ENCODE measurements at places on chromosomes 2 and 18.

DNA sequence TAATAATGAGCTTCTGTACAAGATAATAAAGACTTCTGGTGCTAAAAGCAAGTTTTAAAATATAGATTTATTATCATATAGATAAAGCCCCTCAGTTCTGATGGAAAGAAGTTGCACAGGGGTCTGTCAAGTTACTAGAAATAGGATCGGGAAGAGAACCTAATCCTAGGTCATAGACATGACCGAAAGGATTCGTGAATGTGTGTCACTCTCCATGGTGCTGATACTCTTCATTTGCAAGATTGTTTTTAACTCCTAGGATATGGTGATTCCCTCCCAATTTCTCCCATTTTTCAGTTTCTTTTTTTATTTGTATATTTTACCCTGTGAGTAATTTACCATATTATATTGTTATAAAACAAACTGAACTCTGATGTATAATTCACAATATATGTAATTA lies 58.9 kb upstream of the CTNNA2 start:
- DNase-seq, result no peak

- no peak for DNase-seq
Observed at GRCh38 chr18:23936381-23936958, 78.1 kb upstream of the TTC39C start.

- no peak for DNase-seq
Observed at GRCh38 chr2:228707846-228708245, 526.4 kb upstream of the SPHKAP start.

DNA sequence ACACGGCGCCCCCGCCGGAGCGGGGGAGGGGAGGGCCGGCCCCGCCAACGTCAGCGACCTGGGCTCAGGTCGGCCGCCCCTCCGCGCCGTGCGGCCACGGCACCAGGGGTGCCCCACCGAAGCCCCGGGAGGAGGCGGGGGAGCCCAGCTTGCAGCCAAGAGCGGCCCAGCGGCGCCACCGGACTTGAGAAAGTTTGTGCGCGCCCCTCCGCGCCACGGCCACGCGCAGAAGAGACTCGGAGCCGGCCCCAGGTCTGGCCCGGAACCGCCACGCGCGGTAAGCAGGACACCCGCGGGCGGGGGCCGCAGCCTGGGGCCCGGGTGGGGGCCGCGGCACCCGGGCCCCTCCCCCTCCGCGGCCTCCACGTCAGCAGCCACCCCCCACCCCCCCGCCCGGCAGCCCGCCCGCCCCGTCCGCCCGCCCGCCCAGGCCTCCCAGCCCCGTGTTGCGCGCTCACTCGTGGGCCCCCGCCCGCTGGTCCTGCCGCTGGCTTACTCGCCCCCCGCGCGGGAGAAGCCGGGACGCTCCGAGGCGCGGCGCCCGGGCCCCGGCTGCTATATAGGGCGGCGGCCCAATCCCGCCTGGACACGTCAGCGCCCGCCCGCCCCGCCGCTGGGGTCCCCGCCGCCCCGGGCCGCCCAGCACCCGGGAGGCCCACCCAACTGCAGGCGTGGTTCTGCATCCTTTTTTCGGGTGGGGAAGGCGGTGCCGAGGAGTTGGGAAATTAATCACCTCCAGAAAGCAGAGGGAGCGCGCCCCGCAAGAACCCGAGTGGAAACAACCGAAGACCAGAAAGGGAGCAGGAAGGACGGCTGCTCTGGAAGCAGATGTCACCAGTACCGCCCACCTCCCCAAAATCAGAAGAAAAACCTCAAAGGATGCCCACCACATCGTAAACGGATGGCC lies 42.9 kb downstream of the HDLBP start:
- peak; percentile 85 for DNase-seq

GRCh38 chr2:200000444-200001163 lies 45.2 kb downstream of the MAIP1 start:
- no peak for DNase-seq

GRCh38 chr2:165470361-165470760 lies 863 bp downstream of the CSRNP3 start:
- no peak for DNase-seq

- DNase-seq, result peak; percentile 12
Observed at GRCh38 chr2:62928015-62928414, 122.6 kb upstream of the OTX1 start.

DNA sequence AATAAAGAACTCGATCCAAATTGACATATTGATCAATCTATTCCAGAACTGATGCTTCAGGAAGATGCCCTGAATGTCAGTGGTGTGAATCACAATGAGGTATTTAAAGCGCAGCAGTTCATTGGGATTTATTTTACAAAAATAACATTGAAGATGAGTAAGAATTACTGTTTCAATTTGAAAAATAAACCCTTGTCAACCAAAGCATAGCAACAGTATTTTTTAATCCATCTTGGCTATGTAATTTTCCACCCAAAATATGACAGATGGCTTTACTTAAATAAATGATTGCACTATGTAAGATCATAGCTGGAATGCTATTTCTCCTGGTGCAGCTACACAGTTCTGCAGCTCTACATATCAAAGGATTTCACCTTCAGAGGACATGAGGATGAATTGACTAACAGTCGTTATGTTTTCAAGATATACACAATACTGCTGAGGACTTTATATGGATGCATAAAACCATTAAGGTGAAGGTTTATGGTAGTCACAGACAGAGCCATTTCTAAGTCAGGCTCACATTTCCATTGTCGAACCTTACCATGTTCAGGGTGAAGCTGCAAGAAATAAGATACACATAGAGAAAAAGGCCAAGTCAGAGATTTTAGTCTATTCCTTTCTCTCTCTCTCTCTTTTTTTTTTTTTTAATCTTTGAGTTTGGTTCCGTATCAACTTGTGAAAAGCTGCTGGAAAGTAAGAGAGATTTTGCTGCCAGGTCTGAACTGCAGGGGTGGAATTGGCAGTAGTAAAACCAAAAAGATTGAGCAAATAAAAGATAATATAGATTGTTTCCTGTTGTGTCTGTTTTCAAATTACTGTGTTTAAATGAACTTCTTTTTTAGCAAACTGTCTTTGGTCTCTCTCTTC lies 398.0 kb upstream of the CDH20 start:
- DNase-seq, result no peak

DNA sequence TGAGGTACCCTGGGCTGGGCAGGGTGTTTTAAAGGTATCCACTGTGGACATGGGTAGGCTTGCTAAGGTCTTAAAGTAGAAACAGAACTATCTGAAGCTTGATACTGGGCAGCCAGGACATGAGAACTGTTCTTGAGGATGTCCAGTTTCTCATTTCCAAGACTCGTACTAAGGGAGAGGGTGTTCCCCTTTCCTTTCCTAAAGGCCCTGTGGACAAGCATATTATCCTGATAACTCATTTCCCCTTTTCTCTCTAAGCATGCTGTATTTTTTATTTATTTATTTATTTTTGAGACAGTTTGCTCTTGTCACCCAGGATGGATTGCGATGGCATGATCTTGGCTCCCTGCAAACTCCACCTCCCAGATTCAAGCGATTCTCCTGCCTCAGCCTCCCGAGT lies 273.6 kb downstream of the PRKCE start:
- no peak for DNase-seq

DNA sequence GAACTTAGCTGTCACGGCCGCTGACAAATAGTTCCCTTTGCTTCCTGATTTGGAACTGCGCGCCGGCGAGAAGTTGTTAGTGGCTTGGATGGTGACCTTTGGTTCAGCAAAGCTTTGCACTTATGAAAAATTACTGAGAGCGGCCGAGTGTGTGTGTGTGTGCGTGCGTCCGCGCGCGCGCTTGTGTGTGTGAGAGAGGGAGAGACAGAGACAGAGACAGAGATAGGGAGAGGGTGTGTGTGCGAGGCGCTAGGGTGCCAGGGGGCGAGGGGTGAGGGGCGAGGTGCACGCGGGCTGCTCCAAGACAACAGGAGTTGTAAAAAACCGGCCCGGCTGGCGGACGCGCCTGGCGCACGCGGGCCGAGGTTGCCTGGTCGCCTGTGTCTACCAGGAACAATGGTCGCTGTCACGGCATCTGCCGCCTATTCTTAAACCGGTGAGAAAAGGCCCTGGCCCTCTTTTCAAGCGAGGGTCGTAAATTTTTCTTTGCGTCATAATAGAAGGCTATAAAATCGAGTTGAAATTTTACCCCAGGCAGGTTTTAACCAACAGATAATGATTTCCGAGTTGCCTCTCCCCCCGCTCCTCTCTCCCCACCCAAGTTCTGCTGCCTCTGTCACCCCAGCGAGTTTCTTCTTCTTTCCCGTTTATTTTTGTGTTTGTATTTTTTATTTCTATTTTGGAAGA lies 535 bp downstream of the HOXD3 start:
- DNase-seq, result no peak

GRCh38 chr18:58863539-58864145 lies 1.0 kb upstream of the ZNF532 start:
- peak; percentile 68 for DNase-seq
